ENCODE measurements at places on chromosomes 4 and X.

- no peak for DNase-seq
These were observed 31.9 kb downstream of the CASP6 start for GRCh38 chr4:109671350-109671749.

DNA sequence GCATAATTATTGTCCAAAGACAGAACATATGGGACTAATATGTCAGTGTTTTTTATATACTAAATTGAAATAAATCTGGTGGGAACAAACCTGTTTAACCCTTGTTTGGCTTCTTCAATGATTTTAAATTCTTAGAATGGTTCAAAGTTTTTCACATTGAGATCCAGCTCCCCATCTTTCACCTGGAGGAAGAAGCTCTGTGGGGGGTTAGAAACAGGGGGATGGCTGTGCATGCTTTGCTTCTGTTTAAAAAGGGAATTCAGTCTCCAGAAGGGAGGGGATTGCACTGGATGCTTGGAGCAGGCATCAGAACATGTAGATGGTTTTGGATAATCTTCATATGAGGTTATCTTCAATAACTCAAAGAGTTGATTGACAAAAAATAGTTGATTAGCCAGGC, 72.1 kb downstream of the GALNT7 start:
- DNase-seq: no peak

DNA sequence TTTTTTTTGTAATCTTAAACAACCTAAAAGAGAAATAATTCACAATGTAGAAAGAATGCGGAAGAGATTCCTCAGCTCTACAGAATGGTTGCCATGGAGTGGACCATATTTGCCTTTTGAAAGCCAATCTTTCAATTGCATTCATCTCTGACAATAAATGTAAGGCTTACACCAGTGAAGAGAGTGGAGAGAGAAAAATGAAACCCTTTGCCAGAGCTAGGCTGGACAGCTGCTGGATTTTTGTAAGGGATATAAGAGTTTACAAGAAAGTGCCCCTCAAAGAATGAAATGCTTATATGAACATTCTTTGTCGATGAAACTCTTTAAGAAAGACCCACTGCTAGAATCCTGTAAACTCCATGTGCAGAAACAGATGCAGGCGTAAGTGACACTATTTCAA, 66.0 kb upstream of the FAT1 start:
- DNase-seq: peak; percentile 56

- DNase-seq: no peak
These were observed 586.1 kb upstream of the PITX2 start for GRCh38 chr4:111208970-111209369.

DNA sequence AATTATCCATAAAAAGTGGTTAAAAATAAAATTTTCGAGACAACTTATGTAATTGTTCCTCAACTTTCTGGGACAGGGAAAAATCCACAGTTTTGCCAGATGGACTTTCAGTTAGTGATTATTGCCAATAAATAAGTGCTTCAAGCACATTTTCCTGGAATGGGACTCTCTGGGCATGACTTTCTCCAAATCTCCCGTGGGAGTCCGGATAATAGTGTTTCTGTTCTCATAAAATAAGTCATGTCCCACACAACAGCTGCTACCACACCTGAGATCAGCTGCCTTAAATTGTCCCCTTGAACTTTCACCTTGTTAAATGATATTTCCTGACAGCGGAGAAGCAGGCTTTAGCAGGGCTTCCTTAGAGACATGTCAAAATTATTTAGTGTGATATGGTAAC, 133.4 kb upstream of the NAP1L5 start:
- no peak for DNase-seq

- DNase-seq: no peak
These were observed 18.4 kb downstream of the CPEB2 start for GRCh38 chr4:15020502-15021286.

- DNase-seq: no peak
These were observed 1191.0 kb upstream of the AGA start for GRCh38 chr4:178633263-178633662.

DNA sequence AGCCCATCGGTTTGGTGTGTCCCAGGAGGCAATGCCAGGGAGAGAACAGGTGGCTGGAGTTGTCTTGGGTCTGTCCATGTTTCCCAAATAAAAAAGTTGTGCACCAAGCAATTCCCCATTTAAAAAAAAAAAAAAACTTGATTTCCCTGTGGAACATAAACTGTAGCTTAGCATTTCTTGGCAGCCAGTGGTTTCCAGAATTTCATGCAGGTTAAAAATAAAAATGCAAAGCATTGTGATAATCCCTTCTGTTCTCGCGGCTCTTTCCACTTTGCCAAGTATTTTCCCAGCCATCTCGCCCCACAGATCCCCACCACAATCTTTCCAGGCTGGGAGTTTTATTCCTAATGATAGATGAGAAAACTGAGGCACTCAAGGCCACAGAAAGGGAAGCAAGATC, 51.4 kb upstream of the MSX1 start:
- DNase-seq: no peak

GRCh38 chr4:76722838-76723237, 175.1 kb downstream of the SOWAHB start:
- DNase-seq: no peak

DNA sequence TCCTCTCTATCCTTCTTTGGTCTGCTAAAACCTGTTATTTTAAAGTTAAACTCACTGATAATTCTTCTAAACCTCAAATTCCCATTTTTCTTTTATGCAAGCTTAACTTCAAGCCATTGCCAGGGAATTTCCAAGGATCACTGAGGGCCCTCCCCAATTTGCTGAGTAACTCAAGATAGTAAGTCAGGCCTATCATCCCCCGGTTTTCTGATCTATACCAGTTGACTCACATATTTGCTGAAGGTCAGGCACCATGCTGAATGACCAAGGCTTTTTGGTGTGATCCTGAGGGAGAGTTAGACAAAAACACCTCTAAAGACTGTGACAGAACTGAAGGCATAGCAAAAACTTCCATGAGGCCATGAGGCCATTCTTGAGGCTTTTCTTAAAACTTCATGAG, 1301.9 kb downstream of the PCDH7 start:
- DNase-seq: no peak

GRCh38 chrX:150567645-150568319, 639 bp upstream of the MTM1 start:
- no peak for DNase-seq

DNA sequence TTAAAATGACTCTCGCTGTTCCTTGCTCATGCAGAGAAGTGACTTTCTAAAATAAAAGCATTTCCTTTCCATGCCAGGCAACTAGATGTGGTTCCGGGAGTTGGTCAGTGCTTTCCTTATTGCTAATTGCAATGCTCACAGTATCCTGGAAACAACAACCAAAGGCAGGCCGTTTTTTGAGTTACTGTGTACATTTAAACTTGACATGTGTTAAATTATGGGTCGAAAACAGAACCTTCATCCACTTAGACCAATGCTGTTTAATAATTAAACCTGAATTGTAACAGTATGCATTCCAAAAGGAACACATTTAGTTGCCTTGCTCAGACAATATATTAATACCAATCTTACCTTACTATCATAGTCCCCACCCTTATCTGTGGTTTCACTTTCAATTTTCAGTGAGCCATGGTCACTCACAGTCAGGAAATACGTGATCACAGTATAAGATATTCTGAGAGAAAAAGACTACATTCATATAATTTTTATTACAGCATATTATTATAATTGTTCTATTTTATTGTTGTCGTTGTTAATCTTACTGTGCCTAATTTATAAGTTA, 102.6 kb downstream of the HS6ST2 start:
- no peak for DNase-seq

- no peak for DNase-seq
These were observed 29.6 kb downstream of the TEX11 start for GRCh38 chrX:70878902-70879301.

- no peak for DNase-seq
These were observed 522.2 kb downstream of the GLUD2 start for GRCh38 chrX:121569609-121570008.

- DNase-seq: no peak
These were observed 1.2 kb downstream of the GPC3 start for GRCh38 chrX:133983974-133984845.

DNA sequence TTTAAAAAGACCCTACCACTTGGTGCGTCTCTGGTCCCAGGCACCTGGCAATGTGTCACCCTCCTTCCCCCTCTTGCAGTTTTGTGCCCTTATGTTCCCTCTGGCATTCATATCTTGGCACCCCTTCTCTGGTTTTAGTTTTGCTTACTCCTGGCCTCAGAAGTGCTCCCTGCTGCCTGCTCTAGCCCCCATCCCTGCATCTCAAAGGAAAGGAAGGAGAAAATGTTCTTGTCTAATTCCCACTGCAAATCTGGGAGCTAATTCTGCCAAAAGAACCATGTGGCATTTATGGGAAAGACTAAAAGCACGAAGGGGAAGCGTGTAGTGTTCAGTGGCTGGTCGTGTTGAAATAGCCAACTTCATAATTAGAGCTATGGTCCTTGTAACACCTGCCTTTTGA, 340.1 kb upstream of the RPS6KA3 start:
- no peak for DNase-seq

DNA sequence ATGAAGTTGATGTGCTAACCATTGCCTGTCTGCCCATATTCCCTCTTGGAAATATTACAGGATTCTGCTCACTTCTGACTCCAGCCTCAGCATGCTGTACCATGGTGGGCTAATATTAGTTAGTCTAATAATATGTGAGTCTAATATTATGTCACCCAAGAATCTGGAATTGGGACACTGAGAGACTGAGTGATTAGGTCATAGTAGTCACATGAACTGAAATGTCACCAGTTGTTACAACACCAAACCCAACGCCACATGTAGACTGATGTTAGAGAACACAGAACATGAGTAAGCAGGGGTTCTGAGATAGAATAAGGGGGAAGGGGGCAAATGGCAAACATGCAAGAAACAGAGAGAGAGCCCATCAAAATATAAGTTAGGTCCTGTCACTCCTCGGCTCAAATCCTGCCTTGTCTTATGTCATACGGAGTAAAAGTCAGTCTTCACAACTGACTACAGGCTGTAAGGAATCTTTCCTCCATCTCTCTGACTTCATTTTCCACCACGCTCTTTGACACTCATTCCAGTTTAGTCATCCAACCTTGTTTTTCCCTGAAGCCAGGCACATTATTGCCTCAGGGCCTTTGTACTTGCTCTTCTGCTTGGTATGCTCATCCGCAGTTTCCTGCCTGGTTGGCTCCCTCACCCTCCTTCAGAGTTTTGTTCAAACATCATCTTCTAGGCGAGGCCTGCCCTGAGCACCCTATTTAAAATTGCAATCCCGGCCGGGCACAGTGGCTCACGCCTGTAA, 9.6 kb upstream of the SLAIN2 start:
- peak; percentile 43 for DNase-seq

DNA sequence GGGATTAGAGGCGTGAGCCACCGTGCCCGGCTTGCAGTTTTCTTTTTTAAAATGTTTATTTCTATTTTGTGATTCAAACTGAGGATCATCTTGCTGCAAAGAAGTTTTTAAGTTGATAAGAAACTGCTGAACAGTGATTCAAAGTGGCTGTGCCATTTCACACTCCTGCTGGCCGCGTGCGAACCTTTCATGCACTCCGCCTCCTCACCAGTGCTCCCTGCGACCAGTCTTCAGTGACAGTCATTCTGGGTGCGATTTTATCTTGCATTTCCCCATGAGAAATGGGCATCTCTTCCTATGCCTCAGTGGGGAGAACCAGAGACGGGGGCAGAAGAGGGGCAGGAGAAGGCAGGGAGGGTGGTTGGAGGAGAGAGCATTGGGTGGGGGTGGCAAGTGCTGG, 21.4 kb downstream of the TMEM187 start:
- DNase-seq: no peak

GRCh38 chr4:4355302-4355701, 31.6 kb upstream of the NSG1 start:
- no peak for DNase-seq

GRCh38 chr4:26030260-26030667, 116.2 kb downstream of the SMIM20 start:
- DNase-seq: no peak

GRCh38 chr4:38323141-38323641, 340.8 kb upstream of the KLF3 start:
- DNase-seq: peak; percentile 50

DNA sequence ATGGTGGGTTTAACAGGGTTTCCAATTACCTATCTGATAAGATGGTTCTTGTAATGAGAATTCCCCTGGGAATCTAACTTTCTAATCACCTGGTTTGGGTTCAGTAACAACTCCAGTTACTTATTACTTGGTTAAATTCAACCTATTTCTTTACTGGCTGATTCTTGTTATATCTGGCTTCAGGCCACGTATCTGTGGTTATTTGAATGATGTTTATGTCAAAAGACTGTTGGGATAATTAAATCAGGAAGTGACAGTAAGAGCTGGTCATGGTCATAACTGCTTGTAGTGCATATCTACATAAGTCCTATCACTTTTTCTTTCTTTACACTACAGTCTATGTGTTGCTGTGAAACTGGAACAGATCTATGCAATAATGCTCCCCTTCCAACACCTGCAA, 108.1 kb downstream of the MID1 start:
- peak; percentile 64 for DNase-seq

- no peak for DNase-seq
These were observed 73.7 kb downstream of the RLIM start for GRCh38 chrX:74540635-74541249.

Measured in fibroblast of skin of abdomen (primary cell).